ENCODE measurements at places on chromosomes 1 and 21.
A peak's percentile ranks its signal among the peaks of the same experiment; 100 is the strongest.

DNA sequence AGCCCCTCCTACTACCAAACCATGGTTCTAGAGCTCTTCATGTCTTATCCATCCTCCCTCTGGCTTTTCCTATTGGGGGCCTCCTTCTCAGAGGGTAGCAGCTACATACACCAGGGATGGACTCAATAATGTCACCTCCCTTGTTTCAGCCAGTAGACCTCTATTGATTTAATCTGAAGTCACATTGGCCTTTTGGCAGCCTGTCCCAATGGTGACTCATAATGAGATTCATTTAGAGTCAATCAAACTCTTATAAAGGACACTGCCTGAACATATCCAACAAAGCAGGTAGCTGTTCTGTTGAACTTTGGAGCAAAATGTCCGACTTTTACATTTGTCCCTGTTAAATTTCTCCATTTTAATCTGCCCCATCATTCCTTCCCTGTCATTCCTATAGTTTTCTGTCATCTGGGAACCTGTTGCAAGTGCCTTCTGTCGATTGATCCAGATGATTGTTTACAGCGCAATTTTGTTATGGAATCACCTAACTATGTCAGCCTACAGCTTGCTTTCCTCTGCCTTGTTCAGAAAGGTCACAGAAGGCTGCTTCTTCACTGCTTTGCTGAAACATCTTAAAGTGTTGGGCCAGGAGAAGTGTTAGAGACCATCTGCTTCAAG, 105.9 kb downstream of the ETS2 start:
- DNase-seq: no peak

DNA sequence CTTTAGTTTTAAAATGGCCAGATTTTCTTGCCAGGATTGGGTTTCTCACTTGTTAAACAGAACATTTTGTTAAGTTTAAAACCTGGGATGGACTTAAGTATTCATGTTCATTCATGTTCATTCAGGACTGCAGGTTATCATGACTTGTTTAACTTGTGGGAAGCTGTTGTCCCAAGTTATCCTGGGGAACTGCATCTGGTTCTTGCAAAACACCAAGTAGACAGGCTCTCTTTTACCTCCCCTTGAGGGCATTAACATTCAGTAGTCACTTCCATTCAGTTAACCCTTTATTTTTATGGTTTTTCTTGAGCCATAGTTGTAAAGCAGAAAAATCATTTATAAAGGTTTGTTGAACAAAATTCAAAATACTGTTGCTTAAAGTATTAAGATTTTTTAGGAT, 8.1 kb downstream of the SOD1 start:
- DNase-seq: no peak

- peak; percentile 45 for DNase-seq
These were observed 572 bp upstream of the SRSF10 start for GRCh38 chr1:23980728-23981070.

DNA sequence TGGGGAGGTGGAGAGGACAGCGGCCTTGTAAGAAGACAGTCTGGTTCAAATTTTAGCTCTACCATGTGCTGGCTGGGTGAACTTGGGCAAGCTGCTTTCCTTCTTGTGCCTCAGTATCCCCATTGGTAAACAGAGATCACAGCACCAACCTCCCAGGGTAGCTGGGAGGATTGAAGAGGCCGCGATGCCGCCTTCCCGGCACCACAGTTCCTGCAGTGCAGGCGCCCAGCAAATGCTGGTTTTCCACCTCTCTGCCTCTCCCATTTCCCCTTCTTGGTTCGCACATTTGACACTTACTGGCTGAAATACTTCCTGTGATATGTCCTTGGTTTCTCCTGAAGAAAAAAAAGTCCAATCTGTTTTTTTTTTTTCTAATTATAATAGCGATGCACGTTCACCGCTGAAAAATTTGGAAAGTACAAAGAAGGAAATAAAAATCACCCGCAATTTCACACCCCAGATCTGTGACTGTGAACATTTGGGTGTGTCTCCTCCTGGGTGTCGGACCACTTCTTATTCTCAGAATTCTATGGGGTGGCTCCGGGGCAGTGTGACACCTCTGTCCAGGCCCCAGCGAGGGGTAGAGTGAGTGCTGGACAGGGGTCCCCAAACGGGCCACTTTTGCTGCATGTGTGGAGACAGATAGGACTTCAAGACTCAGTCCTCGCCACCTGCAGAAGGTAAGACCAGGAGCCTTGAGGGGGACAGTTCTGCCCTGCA, 73.1 kb downstream of the RUNX3 start:
- no peak for DNase-seq

DNA sequence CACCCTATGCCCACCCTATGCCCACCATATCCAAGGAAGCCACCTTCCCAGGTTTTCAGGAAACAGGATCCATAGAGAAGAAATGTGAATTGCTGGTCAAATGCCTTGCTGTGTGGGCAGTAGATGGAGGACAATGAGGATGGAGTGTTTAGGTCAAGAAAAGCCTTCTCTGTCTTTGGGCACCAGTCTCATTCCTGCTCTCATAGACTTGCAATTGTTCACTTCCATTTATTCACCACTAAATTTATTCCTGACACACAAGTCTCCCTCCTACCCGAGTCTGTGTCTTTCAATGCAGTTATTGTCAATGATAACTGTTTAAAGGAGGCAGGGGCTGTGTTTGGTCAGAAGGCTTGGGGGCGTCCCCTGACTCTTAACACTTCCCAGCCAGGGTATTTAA, 48.0 kb upstream of the ITPKB start:
- DNase-seq: no peak

DNA sequence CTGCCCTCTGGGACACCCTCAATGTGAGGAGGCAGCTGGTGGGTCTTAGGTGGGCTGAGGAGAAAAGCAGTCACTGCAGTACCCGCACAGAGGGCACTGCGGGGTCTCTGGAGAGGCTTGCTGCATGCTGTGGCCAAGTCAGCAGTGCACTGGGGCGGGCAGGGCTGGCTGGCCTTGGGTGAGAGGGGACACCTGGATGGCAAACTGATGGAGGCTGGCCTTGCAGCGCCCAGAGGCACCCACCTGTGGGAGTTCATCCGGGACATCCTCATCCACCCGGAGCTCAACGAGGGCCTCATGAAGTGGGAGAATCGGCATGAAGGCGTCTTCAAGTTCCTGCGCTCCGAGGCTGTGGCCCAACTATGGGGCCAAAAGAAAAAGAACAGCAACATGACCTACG, 3.2 kb downstream of the ELF3 start:
- DNase-seq: no peak

DNA sequence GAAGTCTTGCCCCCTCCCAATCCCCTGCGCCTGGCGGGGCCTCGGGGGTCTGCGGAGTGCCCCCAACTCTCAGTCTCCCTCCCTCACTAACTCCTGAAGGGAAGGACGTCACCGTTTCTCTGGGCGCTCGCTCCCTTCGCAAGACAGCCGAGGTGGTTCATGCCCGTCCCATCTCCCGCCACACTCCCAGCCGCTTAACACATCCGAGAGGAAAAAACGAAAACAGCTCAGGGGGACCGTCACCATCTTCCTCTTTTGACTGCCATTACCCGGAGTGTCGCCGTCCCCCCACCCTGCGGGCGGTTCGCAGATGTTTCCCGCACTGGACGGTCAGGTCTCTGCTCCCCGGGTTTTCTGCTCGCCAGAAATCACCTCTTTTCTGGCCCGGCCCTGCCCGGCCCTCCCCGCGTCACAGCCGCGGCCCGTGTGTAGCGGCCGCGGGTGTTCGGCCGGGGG, 532 bp downstream of the ERO1B start:
- peak; percentile 29 for DNase-seq

- no peak for DNase-seq
These were observed 262.9 kb downstream of the RHOU start for GRCh38 chr1:228998179-228998578.

DNA sequence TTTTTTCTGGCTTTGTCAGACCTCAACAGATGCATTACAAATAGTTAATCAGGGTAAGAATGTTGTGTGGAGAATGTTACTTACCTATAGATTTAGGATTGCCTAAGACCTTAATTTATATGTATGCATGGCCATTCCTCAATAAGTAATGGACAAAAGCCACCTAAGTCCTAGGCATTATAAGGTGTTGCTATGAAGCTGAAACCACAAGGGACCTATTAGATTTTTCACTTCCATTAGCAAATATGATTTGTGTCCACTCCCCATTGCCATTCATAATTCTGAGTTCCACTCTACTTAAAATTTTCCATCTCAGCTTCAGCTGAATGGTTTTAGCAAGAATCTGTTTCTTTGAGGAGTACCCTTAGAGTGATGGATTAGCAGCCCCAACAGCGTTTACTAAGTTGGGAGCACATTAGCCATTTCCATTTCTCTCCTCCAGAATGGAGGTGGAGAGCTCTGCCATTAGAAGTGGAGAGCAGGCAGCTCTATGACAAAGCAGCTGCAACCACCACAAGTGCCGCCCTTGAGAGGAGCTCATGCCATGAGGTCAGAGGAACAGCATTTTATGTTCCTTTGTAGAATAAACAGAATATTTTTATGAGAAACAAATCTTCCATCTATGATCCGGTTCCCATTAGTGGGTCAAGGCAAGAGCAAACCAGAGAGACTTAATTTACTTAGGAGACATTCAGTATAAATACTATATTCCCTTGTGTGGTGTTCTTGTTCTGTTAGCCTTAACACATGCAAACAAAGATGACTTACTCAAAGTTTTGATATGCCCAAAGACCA, 28.9 kb upstream of the C1orf87 start:
- DNase-seq: no peak

GRCh38 chr1:236353813-236354212, 40.3 kb upstream of the EDARADD start:
- DNase-seq: no peak

DNA sequence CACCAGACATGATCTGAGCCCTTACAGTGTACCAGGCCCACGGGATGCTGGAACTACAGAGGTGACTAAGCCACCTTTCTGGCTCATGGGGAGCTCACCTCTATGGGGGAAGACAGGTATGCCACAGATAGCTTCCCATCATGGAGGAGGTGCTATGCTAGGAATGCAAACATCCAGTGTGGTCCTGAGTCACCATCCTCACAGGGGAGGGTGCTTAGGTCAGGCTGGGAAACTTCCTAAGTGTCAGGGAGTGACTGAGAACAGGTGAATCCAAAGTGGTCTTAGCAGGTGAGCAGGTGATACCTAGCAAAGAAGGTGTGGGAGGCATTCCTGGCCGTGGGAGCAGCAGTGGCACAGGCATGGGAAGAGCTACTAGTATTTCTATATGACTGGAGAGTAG, 8.6 kb upstream of the RASSF5 start:
- DNase-seq: no peak

DNA sequence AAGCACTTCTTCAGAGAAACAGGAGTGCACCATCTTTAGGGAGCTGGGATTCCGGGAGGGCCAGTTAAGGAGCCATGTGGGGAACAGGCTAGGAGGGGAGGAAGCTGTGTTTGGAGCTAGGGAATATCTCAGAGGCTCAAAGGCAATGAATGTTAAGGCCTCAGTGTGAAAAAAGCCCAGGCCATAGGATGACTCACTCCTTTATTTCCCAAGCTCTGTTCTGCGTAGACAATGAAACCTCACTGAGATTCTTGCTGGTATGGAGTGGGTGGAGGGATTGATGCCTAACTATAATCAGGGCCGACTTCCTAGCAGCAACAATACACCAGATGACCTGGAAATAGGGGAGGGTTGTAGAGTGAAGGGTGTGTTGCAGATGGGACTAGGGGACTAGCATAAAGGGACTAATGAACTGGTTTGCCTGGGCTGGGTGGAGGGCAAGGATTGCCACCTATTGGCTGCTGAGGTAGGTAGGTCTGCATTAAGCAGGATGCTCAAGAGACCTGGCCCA, 2.1 kb downstream of the GNAT2 start:
- DNase-seq: peak; percentile 80

- no peak for DNase-seq
These were observed 634.8 kb downstream of the KCNT2 start for GRCh38 chr1:195973311-195973904.

DNA sequence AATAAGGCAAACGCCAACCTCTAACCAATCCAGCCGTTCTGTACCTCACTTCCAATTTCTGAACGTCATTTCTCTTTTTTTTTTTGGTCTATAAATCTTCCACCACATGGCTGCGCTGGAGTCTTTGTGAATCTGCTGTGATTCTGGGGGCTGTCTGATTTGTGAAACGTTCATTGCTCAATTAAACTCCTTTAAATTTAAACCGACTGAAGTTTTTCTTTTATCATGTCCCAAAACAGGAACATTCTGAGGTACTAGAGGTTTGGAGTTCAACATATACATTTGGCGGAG, 65.5 kb upstream of the BACH1 start:
- no peak for DNase-seq

GRCh38 chr1:17404820-17405219, 32.8 kb downstream of the PADI6 start:
- no peak for DNase-seq

DNA sequence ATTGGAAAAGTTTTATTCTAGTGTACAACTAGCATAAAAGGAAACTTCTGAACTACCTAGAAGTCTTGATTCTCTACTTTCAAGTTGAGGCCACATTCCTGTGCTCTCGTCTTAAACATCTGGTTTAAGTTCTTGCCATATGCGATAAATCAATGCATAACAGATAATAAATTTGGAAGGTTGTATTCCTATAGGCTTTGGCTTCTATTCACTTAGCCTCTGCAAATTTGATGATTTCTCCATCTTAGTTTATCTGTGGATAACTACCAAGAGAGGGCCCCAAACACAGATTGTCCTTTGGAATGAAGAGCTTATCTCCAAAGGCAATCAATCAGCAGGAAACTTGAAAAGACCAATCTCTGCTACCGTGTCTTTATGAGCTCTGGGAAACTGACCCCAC, 11.7 kb upstream of the RNF2 start:
- DNase-seq: no peak

DNA sequence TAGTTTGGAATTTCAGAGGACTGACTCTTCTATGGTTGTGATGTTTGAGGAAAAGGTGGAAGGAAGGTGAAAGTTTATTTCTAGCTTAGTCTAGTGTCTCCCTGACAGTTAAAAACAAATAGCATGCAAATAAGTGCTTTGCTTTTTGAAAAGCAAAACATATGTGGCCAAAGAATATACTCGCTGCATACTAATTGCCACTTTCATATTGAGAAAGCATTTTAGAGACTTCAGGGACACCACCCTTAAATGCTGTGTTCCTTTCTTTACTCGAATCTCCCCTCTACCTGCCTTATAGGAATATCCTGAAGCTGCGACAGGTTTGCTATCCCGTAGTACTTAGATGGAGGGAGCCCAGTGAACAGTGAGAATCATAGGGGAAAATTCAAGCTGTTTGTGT, 23.2 kb downstream of the GLUL start:
- DNase-seq: no peak

DNA sequence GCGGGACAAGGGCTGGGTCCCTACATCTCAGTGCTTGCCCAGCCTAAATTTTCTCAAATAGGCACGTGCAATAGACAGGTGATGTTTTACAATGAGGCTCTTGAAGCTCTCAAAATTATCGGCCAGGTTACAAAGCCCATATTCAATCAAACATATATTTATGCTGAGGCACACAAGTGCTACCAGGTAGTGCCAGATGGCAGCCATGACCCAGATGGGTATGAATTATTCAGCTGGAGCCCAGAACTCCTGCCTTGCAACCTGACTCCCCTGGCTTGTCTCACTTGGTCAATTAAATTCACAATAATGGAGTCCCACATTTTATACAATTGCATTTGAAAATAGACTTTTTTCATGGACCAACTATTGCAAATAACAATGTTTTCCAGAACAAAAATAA, 12.3 kb upstream of the ADAM30 start:
- no peak for DNase-seq

GRCh38 chr1:146032631-146033219, 11.2 kb upstream of the HJV start:
- DNase-seq: peak; percentile 60

GRCh38 chr1:168127503-168127902, 9.2 kb downstream of the GPR161 start:
- peak; percentile 36 for DNase-seq

- no peak for DNase-seq
These were observed 685.1 kb upstream of the BRINP3 start for GRCh38 chr1:191162762-191163161.
